ENCODE measurements at places on chromosomes 12 and 14.

- no peak for DNase-seq
Observed at GRCh38 chr14:77580964-77581505, 35.4 kb downstream of the SPTLC2 start.

- DNase-seq = no peak
Observed at GRCh38 chr12:10968765-10969456, 17.8 kb downstream of the TAS2R50 start.

- DNase-seq = no peak
Observed at GRCh38 chr12:84763107-84763506, 149.5 kb downstream of the SLC6A15 start.

DNA sequence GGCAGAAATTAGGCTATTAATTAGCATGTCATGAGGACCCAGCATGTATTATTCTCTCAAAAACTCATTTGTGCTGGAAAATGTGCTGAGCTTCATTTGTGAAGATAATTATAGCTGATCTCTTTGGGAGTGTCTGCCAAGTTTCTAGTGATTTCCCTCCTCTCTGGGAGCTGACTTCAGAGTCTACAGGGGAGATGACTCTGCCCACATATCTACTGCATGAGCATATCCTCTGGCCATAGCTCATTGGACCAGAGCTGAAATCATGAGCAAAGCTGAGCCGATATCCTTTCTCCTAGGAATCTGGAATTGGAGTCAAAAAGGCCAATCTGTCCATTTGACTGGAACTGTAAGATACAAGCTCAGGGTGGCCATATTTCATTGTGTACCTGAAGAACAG, 5.9 kb downstream of the CCDC198 start:
- no peak for DNase-seq

DNA sequence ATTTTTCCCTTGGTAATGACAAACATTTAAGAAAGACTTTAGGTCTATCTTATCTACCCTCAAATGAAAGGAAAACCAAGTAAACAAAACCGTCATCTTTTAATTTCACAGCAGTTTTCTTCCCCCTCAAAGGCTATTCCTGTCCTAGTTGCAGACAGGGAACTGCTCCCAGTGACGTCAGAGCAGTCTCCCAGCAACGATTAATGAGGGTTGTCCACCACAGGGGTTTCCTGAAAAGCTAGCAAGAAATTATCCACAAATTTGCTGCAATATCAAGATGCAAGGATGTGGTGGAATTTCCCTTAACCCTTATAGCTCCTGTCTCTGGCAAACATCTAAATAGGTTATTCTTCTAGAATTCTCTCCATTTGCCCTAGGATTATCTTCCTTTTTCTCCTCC, 89.1 kb upstream of the STAC3 start:
- no peak for DNase-seq

GRCh38 chr12:2226641-2227040, 173.9 kb downstream of the CACNA1C start:
- no peak for DNase-seq

DNA sequence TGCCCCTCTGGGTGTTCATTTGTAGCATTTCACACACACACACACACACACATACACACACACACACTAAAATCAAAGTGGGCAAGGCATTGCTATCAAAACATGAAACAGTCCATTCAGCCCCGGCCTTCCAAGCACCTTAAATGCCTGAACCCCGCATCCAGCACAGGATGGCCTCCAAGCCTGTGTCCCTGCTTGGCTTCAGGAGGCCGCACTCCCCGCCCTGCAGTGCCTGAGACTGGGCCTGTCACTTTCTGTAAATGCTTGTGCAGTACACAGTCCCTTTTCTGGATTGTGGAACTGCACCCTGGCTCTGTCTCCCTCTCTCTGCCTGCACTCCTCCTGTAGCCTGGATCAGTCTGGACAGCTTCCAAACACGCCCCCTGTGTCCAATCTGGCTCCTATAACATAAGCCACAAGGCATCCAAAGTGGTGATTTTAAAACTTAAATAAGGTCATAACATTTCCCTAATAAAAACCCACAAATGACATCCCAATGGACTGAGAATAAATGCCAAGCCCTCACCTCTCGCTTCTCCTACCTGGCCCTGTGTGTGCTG, 972.2 kb upstream of the TMEM132C start:
- no peak for DNase-seq

- no peak for DNase-seq
Observed at GRCh38 chr14:90577661-90578282, 180.9 kb downstream of the CALM1 start.
